ENCODE measurements at places on chromosomes 12 and 14.

- DNase-seq, result no peak
Observed at GRCh38 chr12:45243963-45244362, 28.1 kb downstream of the ANO6 start.

DNA sequence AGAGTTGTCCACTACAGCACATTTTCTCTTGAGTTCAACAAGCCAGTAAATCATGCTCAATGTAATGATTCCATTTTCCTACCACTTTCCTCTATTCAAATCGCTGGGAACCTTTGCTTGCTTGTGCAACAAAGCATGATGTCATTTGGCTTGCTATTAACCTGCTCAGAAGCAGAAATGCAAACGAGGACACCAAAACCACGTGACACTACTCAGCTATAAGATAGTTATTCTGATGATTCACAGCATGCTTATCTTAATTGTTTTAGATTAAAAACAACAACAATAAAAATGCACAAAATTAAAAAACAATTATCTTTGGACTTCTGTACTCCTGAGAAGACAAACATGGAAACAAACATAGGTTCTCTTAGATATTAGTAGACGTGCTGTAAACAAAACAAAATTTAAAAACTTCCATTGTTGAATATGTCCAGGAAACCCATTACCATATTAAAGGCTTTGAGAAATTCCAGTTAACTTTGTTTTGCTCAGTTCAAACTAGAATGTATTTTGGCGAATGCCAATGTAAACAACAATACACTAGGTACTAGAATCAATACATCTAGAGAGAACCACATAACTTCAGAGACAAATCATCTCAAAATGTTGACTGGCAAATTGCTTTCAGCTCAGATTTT lies 77.5 kb upstream of the KRAS start:
- DNase-seq, result no peak

DNA sequence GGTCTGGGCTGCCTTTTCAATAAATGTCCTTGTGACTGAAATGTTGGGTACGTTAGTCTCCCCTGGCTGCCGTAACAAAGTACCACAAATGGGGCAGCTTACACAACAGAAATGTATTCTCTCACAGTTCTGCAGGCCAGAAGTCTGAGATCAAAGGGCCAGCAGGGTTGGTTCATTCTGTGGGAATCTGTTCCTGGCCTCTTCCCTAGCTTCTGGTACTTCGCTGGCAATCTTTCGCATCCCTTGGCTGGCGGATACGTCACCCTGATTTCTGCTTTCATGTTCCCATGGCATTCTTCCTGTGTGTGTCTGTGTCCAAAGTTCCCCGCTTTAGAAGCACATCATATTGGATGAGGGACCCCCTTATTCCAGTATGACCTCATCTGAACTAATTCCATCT lies 95.8 kb upstream of the NCOR2 start:
- no peak for DNase-seq

- no peak for DNase-seq
Observed at GRCh38 chr12:132108211-132108832, 35.8 kb downstream of the DDX51 start.

GRCh38 chr12:77189901-77190416 lies 124.6 kb upstream of the E2F7 start:
- DNase-seq, result no peak

All from SK-N-DZ (cell line).